ENCODE measurements at places on chromosomes 16 and 17. TPM values are rescaled to one million over a fixed set of nuclear protein-coding genes. Genes with fewer than 3 reads are reported as not detected.

ASGR1 gene
- total RNA-seq, result 1.5 TPM

ZNF423 gene
- total RNA-seq, result 0.06 TPM

MYO15B gene
- total RNA-seq, result 120 TPM

TBC1D3K gene
- not detected for total RNA-seq

GLP2R gene
- not detected for total RNA-seq

HS3ST3B1 gene
- total RNA-seq, result 9.3 TPM

ARHGAP23 gene
- total RNA-seq, result 0.11 TPM

SULT1A1 gene
- 17.5 TPM for total RNA-seq

CDR2L gene
- 0.11 TPM for total RNA-seq

CHST5 gene
- not detected for total RNA-seq

TCAP gene
- 2.7 TPM for total RNA-seq

IGSF6 gene
- total RNA-seq, result 1.8 TPM

HP gene
- not detected for total RNA-seq

ZNF19 gene
- 5.3 TPM for total RNA-seq

NPIPB9 gene
- 4.9 TPM for total RNA-seq

SLC13A2 gene
- not detected for total RNA-seq

MEIOB gene
- total RNA-seq, result not detected

FBF1 gene
- total RNA-seq, result 28.5 TPM

DHRS7C gene
- not detected for total RNA-seq

HOXB8 gene
- total RNA-seq, result not detected

G6PC3 gene
- total RNA-seq, result 18.7 TPM

NPW gene
- total RNA-seq, result 0.42 TPM

WDR81 gene
- 35.8 TPM for total RNA-seq

HOXB5 gene
- not detected for total RNA-seq

NAGS gene
- 1.4 TPM for total RNA-seq

ST6GALNAC2 gene
- 3.4 TPM for total RNA-seq

MKS1 gene
- total RNA-seq, result 23.0 TPM

COPZ2 gene
- total RNA-seq, result 6.1 TPM

EME1 gene
- total RNA-seq, result 28.8 TPM

STAC2 gene
- not detected for total RNA-seq

CSNK2A2 gene
- 64.2 TPM for total RNA-seq

TBX6 gene
- 3.0 TPM for total RNA-seq

MLKL gene
- total RNA-seq, result 28.7 TPM

PRR35 gene
- total RNA-seq, result not detected

CIBAR2 gene
- total RNA-seq, result not detected

CFAP119 gene
- total RNA-seq, result 4.4 TPM

C16orf74 gene
- total RNA-seq, result 3.6 TPM

SLC16A3 gene
- 211 TPM for total RNA-seq

NPTX1 gene
- total RNA-seq, result 2.8 TPM

KRT20 gene
- total RNA-seq, result not detected

ERI2 gene
- total RNA-seq, result 14.1 TPM

TLE7 gene
- not detected for total RNA-seq

CHST6 gene
- 0.06 TPM for total RNA-seq

CA10 gene
- total RNA-seq, result not detected

TTLL6 gene
- not detected for total RNA-seq

GAS7 gene
- total RNA-seq, result 2.7 TPM

KIF19 gene
- 0.61 TPM for total RNA-seq

CDT1 gene
- 140 TPM for total RNA-seq

TPSG1 gene
- not detected for total RNA-seq

HS3ST2 gene
- total RNA-seq, result 0.45 TPM

LGALS9C gene
- total RNA-seq, result 6.5 TPM

METTL23 gene
- 54.1 TPM for total RNA-seq

KRTAP4-5 gene
- not detected for total RNA-seq

MYO15A gene
- total RNA-seq, result 1.0 TPM

CES5A gene
- total RNA-seq, result not detected

ARHGAP44 gene
- total RNA-seq, result not detected

TMEM220 gene
- total RNA-seq, result 0.86 TPM

CD300LF gene
- 0.25 TPM for total RNA-seq

KIAA0513 gene
- total RNA-seq, result 13.9 TPM

All from activated naive CD8-positive, alpha-beta T cell treated with anti-CD3 and anti-CD28 coated beads, Interleukin-2, amount 10 ng/mL, durations not matched to agents 7 days and 5 days (primary cell).